Bone marrow (tissue), 2 donors: ENCODE measurements at places on chromosomes 3 and 15.

- no peak for DNase-seq
Observed at GRCh38 chr3:60573494-60573893, 677.8 kb downstream of the FHIT start.

- DNase-seq: no peak
Observed at GRCh38 chr3:6542795-6543194, 318.1 kb upstream of the GRM7 start.

GRCh38 chr15:100595964-100596363 lies 6.0 kb downstream of the LINS1 start:
- no peak for DNase-seq

DNA sequence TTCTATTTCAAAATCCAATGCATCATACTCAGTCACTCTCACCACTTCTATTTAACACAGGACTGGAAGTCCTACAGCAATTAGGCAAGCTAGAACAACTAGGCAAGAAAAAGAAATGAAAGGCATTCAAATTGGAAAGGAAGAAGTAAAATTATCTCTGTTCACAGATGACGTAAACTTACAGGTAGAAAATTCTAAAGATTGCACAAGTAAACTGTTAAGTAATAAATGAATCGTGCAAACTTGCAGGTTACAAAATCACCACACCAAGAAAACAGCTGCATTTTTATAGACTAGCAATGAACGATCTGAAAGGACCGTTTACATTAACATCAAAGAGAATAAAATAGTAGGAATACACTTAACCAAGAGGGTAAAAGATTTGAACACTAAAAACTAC lies 36.2 kb downstream of the CHST2 start:
- no peak for DNase-seq

DNA sequence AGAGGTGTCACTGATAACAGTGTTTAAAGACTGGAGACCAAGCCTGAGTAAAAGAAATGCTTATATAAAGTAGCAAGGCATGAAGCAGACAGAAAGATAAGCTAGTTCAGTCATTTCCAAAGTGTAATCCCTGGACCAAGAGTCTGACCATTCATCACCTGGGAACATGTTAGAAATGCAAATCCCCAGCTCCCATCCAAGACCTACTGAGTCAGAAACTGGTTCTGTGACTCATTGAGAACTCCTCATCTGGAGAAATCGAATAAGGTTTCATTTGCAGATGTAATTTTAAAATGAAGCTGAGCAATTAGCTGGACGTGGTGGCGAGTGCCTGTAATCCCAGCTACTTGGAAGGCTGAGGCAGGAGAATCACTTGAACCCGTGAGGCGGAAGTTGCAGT lies 473.9 kb upstream of the UBE2E2 start:
- no peak for DNase-seq

GRCh38 chr3:196938576-196938975 lies 3.8 kb downstream of the NCBP2 start:
- no peak for DNase-seq

- DNase-seq: no peak
Observed at GRCh38 chr15:52746162-52746757, 43.9 kb downstream of the ONECUT1 start.

GRCh38 chr3:163474766-163475165 lies 1603.5 kb downstream of the SI start:
- no peak for DNase-seq

DNA sequence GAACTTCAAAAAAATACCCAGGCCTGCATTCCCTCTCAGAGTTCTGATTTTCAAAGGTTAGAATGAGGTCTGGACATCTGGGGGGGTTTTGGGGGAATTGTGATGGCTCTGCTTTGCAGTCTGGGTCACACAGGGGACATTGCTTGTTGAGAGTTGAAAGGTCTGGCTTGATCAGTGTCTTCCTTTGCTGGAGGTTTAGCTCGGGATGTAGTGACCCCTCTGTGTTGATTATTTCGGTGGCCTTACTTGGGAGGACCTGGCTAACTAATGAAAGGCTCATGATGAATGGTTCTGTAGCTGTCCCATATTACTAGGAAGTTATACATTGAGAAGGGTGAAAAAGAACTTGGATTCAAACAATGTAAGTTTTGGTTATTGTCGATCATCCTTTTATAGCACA lies 23.7 kb downstream of the TPM1 start:
- DNase-seq: no peak

GRCh38 chr3:45095916-45096526 lies 50.2 kb downstream of the CDCP1 start:
- no peak for DNase-seq

DNA sequence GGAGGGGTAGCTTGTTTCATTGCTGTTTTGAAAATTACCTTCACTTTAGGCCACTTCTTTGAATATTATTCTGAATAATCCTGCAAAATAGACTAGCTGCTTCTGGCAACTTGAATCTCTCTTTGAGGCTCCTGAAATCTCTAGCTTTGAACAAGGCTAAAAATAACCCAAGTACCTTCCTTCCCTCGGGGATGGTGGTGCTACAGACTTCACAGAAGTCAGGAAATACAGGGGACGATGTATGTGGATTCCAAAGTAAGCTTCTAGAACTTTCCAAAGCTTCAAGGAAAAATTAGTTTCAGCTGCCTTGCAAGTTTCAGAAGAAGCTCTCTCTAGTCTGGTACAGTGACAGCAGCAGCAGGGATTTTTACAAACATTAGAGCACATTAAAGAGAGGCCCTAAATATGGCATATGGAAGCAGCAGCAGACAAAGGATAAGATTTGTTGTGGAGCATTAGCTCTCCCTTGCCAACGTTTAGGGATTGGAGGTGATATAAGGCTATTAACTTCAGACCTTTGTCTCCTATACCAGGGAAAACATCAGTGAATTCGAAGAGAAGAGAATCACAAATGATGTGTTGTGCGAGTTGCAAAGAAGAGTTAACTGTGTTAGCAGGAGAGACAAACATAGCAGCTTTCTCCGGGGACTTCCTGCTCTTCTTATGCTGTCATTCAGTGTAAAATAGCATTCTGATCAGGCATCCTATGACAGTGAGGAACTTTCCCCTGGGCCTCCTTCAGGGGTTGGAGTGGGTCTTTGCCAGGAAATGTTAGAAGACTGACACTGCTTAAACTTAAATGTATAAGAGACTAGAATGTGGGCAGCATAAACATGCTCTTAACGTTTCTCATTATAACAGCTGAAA lies 783.0 kb upstream of the ARPP21 start:
- no peak for DNase-seq

DNA sequence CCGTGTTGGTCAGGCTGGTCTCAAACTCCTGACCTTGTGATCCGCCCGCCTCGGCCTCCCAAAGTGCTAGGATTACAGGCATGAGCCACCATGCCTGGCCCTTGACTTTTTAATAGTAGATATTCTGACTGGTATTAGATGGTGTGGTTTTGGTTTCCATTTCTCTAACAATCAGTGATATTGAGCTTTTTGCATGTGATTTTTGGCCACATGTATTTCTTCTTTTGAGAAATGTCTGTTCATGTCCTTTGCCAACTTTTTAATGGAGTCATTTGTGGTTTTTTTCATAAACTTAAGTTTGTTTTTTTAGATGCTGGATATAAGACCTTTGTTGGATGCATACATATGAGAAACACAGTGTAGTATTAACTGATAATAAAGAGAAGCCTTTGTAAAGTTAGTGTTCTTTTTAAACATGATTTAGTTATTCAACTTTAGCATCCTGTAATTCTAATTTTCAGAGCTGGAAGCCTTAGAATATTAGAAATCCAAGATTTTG lies 280.8 kb downstream of the RBMS3 start:
- no peak for DNase-seq

GRCh38 chr3:22887664-22888291 lies 315.3 kb upstream of the UBE2E2 start:
- no peak for DNase-seq

- no peak for DNase-seq
Observed at GRCh38 chr3:127701280-127701911, 28.6 kb downstream of the ABTB1 start.

DNA sequence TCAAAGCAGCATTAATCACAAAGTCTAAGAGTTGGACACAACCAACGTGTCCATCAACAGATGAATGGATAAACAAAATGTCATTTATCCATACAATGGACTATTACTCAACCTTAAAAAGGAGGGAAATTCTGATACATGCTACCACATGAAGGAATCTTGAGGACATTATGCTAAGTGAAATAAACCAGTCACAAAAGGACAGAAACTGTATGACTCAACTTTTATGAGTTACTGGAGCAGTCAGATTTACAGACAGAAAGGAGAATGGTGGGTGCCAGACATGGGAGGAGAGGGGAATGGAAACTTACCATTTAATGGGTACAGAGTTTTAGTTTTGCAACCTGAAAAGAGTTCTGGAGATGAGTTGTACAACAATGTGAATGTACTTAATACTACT lies 43.0 kb upstream of the SEC13 start:
- no peak for DNase-seq

- no peak for DNase-seq
Observed at GRCh38 chr3:43317461-43318316, 31.3 kb downstream of the SNRK start.

- DNase-seq: no peak
Observed at GRCh38 chr3:49158103-49158709, 7.9 kb downstream of the CCDC71 start.

- no peak for DNase-seq
Observed at GRCh38 chr3:18024715-18025114, 282.3 kb upstream of the TBC1D5 start.

- no peak for DNase-seq
Observed at GRCh38 chr15:29925227-29926082, 103.2 kb upstream of the TJP1 start.

- DNase-seq: no peak
Observed at GRCh38 chr15:66701422-66702034, 508 bp upstream of the SMAD6 start.

- no peak for DNase-seq
Observed at GRCh38 chr15:76753771-76754170, 151.4 kb downstream of the SCAPER start.

GRCh38 chr3:53231532-53232511 lies 24.0 kb downstream of the TKT start:
- DNase-seq: no peak

GRCh38 chr15:80240276-80240675 lies 11.7 kb downstream of the CTXND1 start:
- DNase-seq: no peak

- DNase-seq: no peak
Observed at GRCh38 chr3:98002717-98003116, 30.5 kb upstream of the RIOX2 start.

GRCh38 chr15:61879219-61879618 lies 181.0 kb downstream of the VPS13C start:
- no peak for DNase-seq

GRCh38 chr3:3503411-3503810 lies 295.8 kb upstream of the LRRN1 start:
- no peak for DNase-seq

DNA sequence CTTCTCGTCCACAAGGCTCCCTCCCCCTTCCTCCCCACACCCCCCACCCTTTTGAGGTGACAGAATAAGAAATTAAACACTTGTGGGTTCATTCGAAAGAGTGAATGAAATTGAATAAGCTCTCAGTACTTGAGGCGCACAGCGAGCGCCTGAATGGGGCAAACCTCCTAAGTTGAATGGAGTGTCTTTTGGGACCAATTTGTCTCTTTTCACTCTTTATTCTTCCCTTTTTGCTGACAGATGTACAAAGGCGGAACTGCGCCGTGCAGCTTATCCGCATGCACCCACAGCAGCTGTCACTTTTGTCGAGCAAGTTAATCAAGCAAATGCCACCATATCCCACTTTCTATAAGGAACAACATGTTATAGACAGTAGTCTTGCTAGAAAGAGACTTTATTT lies 47.9 kb upstream of the FEZF2 start:
- no peak for DNase-seq

GRCh38 chr3:122862381-122862780 lies 67.5 kb downstream of the SLC49A4 start:
- DNase-seq: no peak

- DNase-seq: no peak
Observed at GRCh38 chr3:56621681-56622080, 61.4 kb downstream of the TASOR start.

GRCh38 chr3:39754549-39754948 lies 54.9 kb upstream of the MYRIP start:
- no peak for DNase-seq

GRCh38 chr15:101447168-101447533 lies 42.4 kb downstream of the PCSK6 start:
- no peak for DNase-seq

- no peak for DNase-seq
Observed at GRCh38 chr15:37678124-37678523, 256.3 kb upstream of the TMCO5A start.

- DNase-seq: no peak
Observed at GRCh38 chr15:31803388-31803884, 226.9 kb upstream of the CHRNA7 start.

DNA sequence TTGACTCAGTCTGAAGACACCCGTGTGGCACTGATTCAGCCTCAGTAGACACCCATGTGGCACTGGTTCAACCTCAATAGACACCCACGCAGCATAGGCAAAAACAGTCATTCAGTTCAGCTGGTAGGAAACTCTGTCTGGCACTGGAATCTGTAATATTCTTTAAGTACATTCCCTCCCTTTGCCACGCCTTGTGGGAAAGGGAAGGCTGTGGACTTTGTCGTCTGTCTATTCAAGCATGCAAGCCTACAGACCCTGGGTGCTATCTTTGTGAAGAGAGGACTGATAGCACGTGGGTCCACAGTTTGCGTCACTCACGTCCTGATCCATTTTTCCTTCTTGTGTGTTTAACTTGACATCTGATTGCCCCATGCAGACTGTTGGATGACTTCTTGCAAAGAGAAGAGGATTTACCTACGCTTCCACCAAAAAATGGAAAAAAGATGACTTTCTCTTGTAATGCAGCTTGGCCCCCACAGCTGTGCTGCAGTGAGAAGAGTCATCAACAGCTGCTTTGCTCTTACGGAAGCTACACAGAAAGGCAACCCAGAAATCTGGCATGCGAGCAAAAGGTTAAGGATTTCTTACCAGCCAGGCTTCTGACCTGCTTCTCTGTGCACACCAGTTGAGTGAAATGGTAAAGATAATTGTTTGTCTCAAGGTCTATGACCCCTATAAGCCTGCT lies 278.1 kb downstream of the ULK4 start:
- DNase-seq: no peak
